AG09319 (cell line): ENCODE measurements at places on chromosomes 7 and 10.
A peak's percentile ranks its signal among the peaks of the same experiment; 100 is the strongest.

DNA sequence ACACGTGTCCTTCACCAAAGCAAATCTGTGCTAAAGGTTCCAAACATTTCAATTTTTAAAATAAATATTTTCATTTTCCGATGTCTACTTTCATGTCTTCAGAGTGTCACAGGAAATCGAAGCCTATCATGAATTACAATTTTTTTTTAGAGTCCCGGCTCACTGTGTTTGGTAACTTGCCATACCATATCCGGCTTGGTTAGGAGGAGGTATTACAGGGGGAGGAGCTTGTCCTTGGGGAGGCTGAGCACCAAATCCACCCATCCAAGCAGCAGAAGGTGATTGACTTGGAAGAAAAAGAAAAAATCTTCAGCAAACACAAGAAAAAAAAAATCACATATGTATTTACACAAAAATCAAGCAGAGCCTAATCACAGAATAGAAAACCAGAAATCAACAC is 21.3 kb downstream of the TIAL1 start:
- no peak for DNase-seq

GRCh38 chr10:78210548-78210947 is 176.9 kb downstream of the RPS24 start:
- DNase-seq: no peak

DNA sequence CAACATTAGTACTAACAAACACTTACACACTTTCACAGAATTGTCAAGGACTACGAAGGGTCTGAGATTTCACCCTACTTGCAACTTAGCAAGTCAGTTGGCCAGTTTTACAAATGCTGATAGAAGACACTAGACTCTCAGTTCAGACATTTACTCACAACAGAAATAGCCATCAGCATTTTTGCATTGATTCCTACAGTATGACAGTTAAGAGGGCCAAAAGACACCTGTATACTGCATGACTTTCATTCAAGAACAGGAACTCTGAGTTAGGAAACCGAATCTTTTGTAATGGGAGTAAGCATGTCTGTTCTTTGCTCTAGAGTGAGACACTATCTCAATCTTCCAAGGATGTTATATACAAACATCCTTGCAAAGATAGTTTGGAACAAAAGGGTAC is 40.9 kb downstream of the FAM204A start:
- no peak for DNase-seq

DNA sequence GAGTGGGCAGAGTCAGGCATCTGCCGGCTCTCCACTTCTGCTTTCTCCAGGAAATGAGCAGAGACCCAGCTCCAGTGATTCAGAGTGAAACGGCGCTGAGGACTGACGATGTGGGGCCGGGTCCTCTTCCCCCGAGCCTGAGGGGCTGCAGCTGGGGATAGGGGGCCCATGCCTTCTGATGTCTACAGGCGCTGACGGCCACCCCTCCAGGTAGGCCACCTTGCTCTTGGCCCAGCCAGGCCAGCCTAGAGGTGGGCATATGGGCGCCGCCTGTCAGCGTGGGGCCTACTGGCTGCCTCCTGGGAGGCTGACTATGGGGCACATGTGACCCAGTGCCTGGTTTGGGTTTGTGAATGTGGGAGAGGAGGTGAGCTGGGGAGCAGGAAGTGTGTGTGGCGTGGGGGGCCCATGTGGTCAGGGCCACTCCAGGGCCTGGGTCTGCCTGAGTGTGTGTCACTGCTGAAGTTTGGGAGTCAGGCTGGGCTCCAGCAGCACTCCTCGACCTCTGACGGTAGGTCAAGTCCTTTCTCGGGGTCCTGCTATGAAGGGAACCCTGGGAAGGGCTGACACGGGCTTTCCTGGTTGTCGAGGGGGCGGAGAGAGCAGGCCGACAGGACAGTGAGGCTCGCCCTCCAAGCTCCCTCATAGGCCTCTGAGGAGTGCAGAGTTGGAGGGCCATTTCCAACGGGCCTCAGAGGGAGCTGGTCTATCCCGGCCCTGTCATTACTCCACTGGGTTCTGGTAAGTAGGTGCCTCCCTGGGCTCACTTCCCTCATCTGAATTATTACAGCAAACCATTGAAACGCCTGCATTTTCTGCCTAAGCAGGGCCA is at the start of gene WDFY4:
WDFY4 (plus strand) TSS at position 82 of the 832 bp plus-strand sequence. CDS start 24,860 bp downstream, outside the sequence.
- DNase-seq: no peak

DNA sequence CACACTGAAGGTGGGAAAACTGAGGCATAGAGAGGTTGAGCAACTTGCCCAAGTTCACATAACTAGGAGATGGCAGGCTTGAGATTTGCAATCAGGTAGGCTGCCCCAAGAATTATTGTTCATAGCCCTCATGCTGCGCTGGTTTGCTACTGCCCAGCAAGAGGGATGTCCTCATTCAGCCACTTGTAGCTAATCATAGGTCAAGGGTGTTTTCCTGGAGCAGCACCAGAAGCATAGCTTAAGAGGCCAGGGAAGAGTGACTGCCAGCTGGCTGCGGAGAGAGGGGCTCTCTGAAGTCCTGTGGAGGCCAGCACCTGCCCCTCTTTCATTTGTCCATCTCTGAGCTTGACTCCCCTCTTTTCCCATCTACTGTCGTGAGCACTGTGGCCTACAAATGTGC is 15.0 kb downstream of the CDHR3 start:
- no peak for DNase-seq

GRCh38 chr7:107048783-107049418 is 4.4 kb downstream of the PRKAR2B start:
- DNase-seq: no peak

DNA sequence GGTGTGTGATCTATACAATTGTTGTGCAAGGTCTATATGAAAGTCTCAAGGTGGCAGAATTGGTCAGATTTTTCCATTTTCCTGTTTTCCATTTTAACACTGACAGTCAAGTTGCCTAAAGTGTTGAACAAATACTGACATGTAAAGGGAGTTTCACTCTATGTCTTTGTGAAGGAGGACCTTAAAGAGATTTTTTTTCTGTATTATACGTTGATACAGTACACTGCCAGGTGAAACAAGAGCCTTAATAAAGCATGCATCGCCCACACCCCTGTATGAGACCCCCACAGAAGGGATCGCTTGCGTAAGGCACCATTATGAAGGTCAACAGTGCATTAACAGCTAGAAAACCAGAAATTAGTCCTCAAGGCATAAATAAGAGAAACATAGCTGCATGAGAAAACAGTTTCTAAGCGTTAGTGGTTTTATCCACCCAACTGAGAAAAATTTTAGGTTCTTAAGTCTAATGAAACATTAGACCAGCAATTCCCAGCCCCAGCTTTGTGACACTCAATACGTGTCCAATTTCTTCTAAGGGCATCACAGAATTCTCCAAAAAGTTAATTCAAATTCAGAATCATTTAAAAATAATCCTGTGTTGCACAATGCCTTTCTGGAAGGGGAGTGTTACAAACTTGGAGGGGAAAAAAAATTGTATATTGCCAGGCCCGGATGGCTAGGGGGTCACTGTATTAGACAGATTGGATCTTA is 6.9 kb downstream of the KLF6 start:
- no peak for DNase-seq

DNA sequence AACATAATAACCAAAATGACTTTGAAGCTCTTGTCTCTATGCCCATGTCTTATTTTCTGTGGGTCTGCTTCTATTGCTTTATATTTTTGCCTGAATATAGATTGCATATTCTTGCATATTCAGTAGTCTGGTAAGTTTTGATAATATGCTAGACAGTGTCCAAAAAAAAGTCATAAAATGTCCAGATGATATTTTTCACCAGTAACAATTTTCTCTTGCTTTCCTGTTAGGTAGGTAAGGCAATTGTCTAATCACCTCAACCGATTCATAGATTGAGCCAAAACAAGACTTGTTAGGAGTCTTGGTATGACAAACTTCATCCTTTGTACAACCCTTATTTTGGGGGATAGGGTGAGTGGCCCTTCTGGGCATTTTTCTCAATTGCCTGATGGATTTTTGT is 277.0 kb upstream of the NRP1 start:
- no peak for DNase-seq

DNA sequence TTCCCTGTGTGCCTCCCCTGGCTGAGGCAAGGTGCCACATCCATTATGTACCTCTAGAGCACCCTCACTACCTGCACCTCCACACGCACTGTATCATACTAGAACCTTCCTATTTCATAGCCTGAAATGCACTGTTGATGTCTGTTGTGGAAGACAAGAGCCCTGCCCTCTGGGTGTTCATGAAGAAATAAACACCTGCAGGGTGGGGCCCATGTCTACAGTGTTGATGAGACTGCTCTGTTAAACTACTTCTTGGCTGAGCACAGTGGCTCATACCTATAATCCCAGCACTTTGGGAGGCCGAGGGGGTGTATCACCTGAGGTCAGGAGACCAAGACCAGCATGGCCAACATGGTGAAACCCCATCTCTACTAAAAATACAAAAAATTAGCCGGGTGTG is 14.0 kb downstream of the SORBS1 start:
- no peak for DNase-seq

- DNase-seq: no peak
Observed at GRCh38 chr7:3065724-3066143, 22.1 kb upstream of the CARD11 start.

- DNase-seq: peak; percentile 28
Observed at GRCh38 chr7:127689194-127689772, 37.3 kb downstream of the SND1 start.

DNA sequence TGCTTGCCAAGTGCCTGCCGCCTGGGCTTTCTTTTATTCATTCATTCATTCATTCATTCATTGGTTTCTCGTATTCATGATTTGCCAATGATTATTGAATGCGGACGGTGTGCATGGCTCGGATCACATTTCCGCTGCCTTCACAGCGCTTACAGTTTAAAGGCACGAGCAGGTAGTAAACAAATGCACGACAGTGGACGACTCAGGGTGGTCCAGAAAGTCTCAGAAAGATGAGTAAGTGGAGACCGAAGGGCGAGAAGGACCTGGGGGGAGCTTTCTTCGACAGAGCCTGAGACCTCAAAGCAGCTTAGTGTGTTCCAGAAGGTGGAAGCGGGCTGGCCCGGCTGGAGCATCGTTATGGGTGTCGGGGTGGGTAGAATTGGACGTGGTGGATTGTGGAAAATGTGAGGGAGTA is 506 bp downstream of the MCM10 start:
- no peak for DNase-seq

- DNase-seq: no peak
Observed at GRCh38 chr10:693506-693905, 4.0 kb upstream of the DIP2C start.

GRCh38 chr10:133277277-133277992 is 767 bp upstream of the ADAM8 start:
- DNase-seq: no peak

GRCh38 chr10:10865913-10866312 is 151.8 kb upstream of the CELF2 start:
- no peak for DNase-seq

GRCh38 chr7:150476285-150476684 is 25.9 kb downstream of the GIMAP8 start:
- DNase-seq: no peak

GRCh38 chr7:35035511-35035961 is 1.7 kb downstream of the DPY19L1 start:
- DNase-seq: no peak

DNA sequence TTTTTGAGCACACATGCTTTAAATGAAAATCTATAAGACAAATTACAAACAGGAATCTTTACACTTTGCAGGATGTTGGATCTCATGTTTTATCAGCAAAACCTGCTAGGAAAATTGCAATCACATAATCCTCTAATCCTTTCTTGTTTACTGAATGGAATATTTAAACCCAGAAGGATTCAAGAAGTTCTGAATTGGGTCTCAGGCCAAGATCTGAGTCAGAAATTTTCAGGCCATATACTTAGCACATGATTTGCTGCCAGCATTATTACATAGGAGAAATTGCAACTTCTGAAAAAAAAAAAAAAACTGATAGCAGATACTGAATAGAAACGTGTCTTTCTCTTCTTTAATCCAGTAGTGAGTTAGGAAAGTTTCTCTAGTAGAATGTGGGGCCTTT is 1005.3 kb upstream of the POT1 start:
- no peak for DNase-seq

DNA sequence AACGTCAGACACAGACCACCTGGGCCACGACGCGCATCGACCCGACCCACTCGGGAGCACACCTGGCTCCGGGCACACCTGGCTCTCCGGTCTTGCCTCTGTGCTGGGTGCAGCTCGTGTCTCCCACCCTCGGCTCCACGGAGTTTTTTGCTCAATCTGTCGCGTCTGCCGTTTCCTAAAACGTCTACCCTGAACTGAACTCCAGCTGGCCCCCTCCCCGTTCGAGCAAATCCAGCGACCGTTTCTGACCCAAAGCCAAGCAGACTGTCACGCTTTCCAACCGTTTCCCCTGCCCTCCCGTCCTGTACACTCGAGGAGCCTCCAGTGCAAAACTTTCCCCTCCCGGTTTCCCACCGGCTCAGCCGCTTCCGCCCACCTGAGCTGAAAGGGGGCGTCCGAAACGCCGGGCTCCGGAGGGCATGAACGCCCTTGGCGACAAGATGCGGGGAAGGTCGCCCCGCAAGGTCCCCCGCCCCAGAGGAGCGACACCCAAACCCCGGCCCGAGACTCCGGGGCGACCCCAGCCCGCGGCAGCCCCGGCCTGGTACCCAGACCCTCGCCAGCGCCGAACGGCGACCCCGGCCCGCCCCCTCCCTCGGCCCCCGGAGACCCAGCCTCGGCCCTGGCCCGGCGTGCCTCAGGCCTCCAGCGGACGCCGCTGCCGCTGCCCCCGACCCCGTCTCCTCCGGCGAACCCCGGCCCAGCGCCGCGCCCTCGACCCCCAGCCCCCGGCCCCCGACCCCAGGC is 557 bp downstream of the CYTH3 start:
- DNase-seq: no peak

- no peak for DNase-seq
Observed at GRCh38 chr7:116730097-116731022, 58.4 kb downstream of the MET start.

GRCh38 chr7:39582536-39582935 is 16.3 kb downstream of the YAE1 start:
- no peak for DNase-seq

DNA sequence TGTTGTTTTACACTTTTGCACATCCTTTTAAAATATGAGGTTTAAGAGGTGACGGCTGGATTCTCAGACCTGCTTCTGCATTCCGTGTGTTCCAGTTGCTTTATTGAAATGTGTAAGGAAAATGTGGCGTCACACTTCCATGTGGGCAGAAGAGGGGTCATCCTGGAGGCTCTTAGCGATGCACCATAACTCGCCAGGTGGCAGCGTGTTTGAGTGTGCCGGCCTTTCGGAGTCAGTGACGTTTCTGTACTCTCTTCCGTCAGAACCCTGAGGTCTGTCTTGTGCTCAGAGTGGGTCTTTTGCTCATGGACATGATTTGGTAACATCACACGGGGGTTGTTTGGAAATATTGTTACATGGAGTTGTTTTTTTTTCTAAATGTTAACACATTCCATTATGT is 9.1 kb downstream of the PPP2R2D start:
- no peak for DNase-seq

DNA sequence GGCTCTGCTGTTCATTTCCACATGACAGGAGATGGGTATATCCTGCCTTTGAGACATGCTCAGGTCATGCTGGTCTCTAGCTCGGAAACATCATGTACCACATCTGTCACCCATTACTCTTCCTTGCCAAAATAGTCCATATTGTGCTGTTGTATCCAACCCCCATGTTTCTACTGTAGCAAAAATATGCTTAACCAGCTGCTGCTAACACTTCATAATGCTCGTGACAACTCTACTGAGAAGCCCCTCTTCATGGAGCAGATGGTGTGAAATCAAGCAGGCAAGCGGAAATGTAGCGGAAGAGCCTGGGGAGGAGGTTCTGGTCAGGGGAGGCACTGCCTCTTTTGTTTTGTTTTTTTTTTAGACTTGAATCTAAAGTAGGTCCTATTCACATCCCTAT is 82.9 kb downstream of the NPY start:
- no peak for DNase-seq
